ENCODE measurements at places on chromosomes 12 and 14. TPM values are rescaled to one million over a fixed set of nuclear protein-coding genes. Genes with fewer than 3 reads are reported as not detected.

The PRH2 gene
- 0.50 TPM for polyA plus RNA-seq

GRCh38 chr12:127650626-127651025, 616.3 kb upstream of the TMEM132C start:
- no peak for DNase-seq

GRCh38 chr14:50997712-50998111, 53.4 kb upstream of the PYGL start:
- DNase-seq: no peak

GRCh38 chr14:91061056-91061887, 831 bp upstream of the RPS6KA5 start:
- DNase-seq: no peak

DNA sequence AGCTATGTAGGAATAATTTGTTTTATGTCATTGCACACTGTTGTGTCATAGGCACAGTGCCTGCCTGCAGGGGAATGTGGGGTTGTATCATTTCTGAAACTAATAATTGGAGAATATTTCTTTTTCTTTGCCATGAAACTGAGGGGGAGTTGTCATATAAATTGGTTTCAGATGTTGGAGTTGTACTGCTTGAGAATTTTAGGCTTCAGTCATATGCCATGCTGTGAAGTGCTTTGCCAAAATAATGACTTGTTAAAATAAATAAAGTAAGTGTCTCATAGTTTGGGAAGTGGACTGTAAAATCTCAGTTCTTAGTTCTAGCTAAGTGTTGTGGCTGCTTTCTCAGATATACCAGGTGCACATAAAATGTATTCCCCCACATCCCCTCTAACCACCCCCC, 116.8 kb downstream of the DAAM1 start:
- DNase-seq: no peak

Measured in left kidney (tissue), 8 donors.